ENCODE measurements at places on chromosomes 1 and 21. TPM values are rescaled to one million over a fixed set of nuclear protein-coding genes. Genes with fewer than 3 reads are reported as not detected.

Gene CPT2
- total RNA-seq = 20.6 TPM

Gene HORMAD1
- total RNA-seq = 0.59 TPM

Gene AMY1C
- total RNA-seq = not detected

Gene MAGOH
- 15.6 TPM for total RNA-seq

Gene ESPN
- not detected for total RNA-seq

Gene FBXO2
- 0.29 TPM for total RNA-seq

Gene SPRR1A
- not detected for total RNA-seq

Gene HEYL
- under 0.01 TPM for total RNA-seq

Gene LCE1D
- total RNA-seq = not detected

Gene ZNF362
- 18.9 TPM for total RNA-seq

Gene PPIAL4G
- total RNA-seq = not detected

Gene ITGB2
- total RNA-seq = 15.2 TPM

Gene AJAP1
- 0.29 TPM for total RNA-seq

Gene C21orf91
- total RNA-seq = 18.1 TPM

Gene C1orf226
- total RNA-seq = 0.29 TPM

Gene NR5A2
- not detected for total RNA-seq

Gene SLC44A3
- total RNA-seq = 7.1 TPM

Gene MCOLN3
- total RNA-seq = 4.7 TPM

Gene LIN28A
- total RNA-seq = not detected

Gene C4BPA
- not detected for total RNA-seq

Gene OR2T29
- not detected for total RNA-seq

Gene RNF186
- not detected for total RNA-seq

Gene GRIK1
- not detected for total RNA-seq

Gene A3GALT2
- under 0.01 TPM for total RNA-seq

Gene NDC1
- 14.7 TPM for total RNA-seq

Gene IGFN1
- under 0.01 TPM for total RNA-seq

Gene TMEM200B
- total RNA-seq = 10.6 TPM

Gene ATPAF1
- 53.6 TPM for total RNA-seq

Gene CBR3
- total RNA-seq = 22.7 TPM

Gene SLC9A1
- total RNA-seq = 6.2 TPM

Gene LCK
- 0.29 TPM for total RNA-seq

Gene TCHHL1
- not detected for total RNA-seq

Gene KCNC4
- 1.4 TPM for total RNA-seq

Gene MASP2
- total RNA-seq = not detected
